ENCODE measurements at places on chromosomes 16 and 17. TPM values are rescaled to one million over a fixed set of nuclear protein-coding genes. Genes with fewer than 3 reads are reported as not detected.

The B3GNT9 gene
- total RNA-seq: 7.8 TPM

The ABCC11 gene
- total RNA-seq: 0.13 TPM

The CD79B gene
- 0.08 TPM for total RNA-seq

The MED31 gene
- 23.0 TPM for total RNA-seq

The KRT15 gene
- total RNA-seq: 5.0 TPM

The SYNGR3 gene
- 6.5 TPM for total RNA-seq

All from A549 treated with DMSO at 1 μM for 4 hours (cell line).